H1 (cell line): ENCODE measurements at places on chromosomes 1 and 21.

DNA sequence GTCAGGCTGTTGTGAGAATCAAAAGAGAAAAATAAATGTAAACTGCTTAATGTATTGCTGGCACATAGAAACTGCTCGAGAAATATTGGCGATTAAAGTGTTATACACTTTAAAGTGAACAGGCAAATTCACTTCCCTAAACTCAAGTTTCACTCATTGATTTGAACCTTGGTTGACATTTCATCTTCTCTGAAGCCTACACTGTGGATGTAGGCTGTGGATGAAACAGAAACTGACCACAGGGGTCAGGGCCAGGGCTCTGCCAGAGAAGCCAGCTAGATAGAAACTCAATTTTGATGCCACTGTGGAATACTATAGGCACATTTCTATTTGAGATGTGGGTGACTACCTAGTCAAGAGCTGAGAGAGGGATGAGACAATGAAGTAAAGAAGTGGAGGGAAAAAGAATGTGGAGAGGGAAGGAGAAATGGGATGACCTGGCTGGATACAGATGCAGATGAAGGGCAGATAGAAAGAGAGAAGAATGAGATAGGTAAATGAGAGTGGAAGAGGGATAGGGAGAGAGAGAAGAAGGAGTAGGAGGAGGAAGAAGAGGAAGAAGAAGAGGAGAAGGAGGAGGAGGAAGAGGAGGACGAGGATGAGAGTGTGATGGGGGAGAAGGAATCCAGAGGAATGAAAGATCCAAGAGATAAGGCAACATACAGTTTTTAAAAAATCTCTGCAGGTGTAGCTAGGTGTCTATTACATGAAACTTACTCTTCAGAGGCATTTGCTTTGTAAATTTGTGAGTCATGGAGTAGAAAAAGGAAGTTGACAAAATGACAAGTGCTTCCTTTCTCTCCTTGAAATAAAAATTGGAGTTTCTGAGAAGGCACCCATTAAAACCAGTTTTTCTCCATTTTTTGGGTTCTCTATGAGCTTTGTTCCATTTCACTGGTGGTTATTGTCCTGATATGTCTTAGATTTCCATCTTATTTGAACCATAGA is 17.4 kb upstream of the CD1D start:
- H3K27ac ChIP-seq, result no peak overlapping the region
- DNase-seq, result no peak
- no peaks in the 10 kb centered on the region for H3K36me3 ChIP-seq
- H3K4me1 ChIP-seq, result no peaks in the 10 kb centered on the region
- no peak overlapping the region for H3K4me3 ChIP-seq
- no peaks in the 10 kb centered on the region for H3K27me3 ChIP-seq

GRCh38 chr21:38303300-38303699 is 46.5 kb downstream of the KCNJ15 start:
- H3K27me3 ChIP-seq, result no peaks in the 10 kb centered on the region
- DNase-seq, result no peak
- no peaks in the 10 kb centered on the region for H3K36me3 ChIP-seq
- H3K4me1 ChIP-seq, result no peaks in the 10 kb centered on the region

DNA sequence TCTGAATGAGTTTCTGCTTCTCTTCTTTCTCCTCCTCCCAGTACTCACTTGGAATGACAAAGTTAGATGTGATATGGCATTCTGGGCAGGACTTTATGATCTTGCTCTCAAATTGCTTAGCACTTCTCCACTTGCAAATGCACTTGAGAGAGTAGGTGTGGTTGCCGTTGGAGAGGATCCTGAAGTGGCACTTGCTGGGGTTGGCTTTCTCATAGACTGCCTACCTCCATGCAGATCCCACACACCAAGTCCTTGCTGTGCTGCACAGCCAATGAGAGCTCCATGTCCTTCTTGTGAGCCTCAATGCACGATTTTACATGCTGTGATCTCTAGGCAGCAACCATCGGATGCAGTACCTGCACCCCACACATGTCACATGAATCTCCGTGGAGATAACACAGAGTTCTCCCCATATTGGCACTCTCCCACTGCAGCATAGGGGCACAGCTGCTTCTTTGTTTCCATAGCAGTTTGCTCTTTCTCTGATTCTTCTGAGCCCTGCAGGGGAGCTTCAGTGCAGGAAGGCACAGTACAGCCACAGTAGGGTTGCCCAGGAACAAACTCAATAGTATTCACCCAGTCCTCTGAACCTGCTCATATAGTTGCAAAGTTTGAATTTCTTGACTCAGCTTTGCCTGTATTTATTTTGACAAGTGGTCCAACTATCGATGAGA is 45.2 kb downstream of the ZNF691 start:
- no peaks in the 10 kb centered on the region for H3K36me3 ChIP-seq
- no peak overlapping the region for H3K27ac ChIP-seq
- H3K27me3 ChIP-seq, result no peaks in the 10 kb centered on the region
- no peak for DNase-seq
- H3K4me1 ChIP-seq, result no peaks in the 10 kb centered on the region; the same call in 1 of the 2 replicates
- H3K4me3 ChIP-seq, result no peak overlapping the region

DNA sequence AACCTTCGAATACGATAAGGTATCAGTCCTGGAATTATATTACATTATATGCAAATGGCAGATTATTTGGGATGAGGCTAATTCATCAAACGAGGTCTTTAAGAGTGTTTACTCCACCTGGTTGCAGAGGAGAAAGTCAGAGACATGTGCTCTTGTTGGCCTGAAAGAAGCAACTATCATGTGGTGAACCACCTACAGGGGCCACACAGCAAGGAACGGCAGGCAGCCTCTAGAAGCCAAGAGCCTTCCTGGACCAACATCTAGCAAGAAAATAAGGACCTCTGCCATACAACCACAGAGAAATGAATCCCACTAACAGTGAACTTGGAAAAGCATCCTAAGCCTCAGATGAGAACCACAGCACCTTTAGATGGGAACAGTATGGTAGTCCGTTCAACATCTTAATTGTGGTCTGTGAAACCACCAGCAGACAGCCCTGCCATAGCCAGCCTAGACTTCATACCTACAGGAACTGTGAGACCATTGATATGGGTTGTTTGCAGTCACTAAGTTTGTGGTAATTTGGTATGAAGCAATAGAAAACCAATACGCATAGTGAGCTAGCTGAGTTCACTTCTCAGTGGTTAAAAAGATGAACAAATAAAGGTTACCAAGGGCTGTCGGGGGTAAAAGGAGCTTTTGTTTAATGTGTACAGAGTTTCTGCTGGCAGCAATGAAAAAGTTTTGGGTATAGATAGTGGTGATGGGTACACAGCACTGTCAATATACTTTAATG is 345.7 kb upstream of the RUNX1 start:
- H3K4me3 ChIP-seq, result no peak overlapping the region
- no peaks in the 10 kb centered on the region for H3K4me1 ChIP-seq
- DNase-seq, result no peak
